ENCODE measurements at places on chromosomes 16 and 17.

DNA sequence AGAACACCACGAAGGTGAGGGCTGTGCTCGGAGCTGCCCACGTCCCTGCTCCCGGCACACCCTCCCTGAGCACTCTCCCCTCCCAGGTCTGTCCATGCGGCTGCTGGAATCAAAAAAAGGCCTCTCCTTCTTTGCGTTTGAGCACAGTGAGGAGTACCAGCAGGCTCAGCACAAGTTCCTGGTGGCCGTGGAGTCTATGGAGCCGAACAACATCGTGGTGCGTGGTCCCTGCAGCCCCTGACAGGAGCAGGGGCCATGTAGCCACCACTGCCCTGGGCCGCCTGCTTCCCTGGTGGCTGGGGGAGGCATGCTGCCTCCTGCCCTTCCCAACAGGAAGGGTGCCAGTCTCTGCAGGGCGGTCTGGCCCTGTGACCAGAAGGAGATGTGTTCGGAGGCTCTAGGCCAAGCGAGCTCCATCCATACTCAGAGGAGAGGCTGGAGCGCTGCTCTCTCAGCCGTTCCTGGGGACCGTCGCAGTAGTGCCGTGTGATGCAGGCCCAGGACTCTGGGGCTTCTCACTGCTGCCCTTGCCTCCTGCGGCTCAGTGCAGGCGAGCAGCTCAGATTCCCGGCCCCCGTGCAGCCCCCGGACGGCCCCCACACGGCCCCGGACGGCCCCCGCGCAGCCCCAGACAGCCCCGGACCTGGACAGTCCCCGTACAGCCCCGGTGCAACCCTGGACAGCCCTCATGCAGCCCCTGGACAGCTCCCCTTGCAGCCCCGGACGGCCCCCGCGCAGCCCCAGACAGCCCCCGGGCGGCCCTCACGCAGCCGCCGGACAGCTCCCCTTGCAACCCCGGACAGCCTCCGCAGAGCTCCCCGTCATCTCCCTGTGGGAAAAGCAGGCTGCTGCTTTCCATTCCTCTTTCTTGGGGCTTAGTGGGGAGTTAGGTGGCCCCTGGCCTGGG is 20.5 kb downstream of the TCF25 start:
- DNase-seq = no peak

DNA sequence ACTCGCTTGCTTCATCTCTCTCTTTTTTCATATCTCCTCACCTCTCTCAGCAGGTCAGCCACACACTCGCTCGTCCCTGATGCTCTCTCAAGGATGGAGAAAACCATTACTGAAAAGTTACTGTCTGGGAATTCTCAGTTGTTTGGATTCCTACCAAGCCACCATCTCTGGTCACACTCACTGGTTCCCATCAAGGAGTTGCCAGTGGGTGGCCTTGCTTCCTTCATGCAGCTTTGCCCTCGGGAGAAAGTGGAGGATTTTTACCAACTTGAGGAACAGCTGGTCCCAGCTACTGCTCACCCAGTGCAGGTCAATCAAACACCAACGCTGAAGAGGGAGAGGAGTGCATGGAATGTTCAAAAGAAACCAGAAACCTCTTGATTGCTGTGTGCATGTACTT is 25.3 kb downstream of the MEOX1 start:
- no peak for DNase-seq

- DNase-seq = no peak
These were observed 606.8 kb downstream of the TOX3 start for GRCh38 chr16:51940183-51940582.

GRCh38 chr17:57838453-57838852 is 11.4 kb downstream of the MRPS23 start:
- DNase-seq = no peak

DNA sequence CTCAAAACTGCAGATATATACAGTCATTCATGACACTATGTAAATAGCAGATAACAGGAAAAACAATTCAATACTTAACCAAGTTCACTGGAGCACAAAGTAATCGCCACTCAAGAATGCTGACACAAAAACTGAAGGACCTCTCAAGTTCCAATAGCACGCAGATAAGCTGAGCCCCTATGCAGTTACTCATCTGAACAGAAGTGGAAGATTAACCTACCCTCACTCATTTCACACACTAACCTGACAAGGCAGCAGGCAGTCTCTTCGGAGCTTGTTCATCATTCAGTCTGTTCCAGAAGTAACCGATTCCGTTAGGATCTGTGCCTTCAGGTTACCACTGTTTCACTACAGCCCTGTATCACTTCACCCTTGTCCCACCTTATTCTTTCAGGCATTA is 6.0 kb downstream of the HELZ start:
- no peak for DNase-seq

DNA sequence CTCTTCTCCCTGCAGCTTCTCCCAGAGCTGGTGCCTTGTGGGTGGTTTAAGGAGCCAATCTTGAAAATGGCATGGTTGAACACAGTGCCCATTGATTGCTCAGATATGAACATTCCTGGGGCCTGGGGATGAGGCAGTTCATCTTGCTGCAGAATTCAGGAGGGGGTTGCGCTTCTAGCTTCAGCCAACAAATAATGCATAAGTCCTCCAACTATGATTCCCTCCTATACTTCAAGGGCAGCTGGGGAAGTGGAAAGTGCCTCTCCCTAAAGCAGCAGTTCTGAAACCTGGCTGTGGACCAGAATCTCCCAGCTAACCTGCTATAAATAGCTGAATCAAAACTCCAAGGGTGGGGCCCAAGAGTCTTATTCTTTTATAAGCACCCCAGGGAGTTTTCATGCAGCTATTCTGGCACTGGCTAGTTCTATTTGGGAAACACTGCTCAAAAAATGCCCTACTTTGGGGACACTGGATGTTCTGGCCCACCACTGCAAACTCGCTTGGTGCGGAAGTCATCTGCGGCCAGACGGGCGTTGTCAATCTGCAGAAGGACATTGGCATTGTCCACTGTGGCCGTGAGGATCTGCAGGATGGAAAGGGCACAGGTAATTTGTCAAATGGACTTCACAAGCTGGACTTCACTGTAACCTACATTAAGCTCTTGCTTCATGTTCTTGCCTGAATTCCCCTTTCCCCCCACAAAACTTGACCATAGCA is 130.3 kb downstream of the CCDC144A start:
- no peak for DNase-seq

- no peak for DNase-seq
These were observed 622 bp downstream of the TOM1L2 start for GRCh38 chr17:17971431-17972125.

DNA sequence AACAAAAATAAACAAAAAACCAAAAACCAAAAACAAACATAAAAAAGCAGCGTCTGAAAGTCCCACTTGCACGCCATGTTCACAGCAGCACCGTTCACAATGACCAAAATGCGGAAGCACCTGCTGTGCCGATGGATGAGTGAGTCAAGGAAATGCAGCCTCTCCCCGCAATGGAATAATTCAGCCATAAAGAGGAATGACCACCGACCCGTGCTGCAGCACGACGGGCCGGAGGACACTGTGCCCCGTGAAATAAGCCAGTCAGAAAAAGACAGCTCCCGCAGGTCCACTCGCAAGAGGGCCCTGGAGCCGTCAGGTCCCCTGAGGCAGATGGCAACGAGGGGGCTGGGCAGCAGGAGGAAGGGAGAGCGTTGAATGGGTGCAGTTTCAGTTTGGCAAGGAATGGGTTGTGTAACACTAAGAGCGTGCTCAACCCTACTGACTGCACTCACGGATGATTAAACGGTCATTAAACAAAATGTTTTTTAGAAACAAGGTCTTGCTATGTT is 5.1 kb downstream of the CLCN7 start:
- DNase-seq = no peak

GRCh38 chr16:68960910-68961309 is 117.6 kb downstream of the TANGO6 start:
- DNase-seq = no peak

- no peak for DNase-seq
These were observed 52.4 kb upstream of the NFAT5 start for GRCh38 chr16:69513180-69513966.

- no peak for DNase-seq
These were observed 300.2 kb downstream of the MAP2K6 start for GRCh38 chr17:69714669-69715068.

- DNase-seq = no peak
These were observed 13.6 kb downstream of the MAP3K3 start for GRCh38 chr17:63635787-63636186.

DNA sequence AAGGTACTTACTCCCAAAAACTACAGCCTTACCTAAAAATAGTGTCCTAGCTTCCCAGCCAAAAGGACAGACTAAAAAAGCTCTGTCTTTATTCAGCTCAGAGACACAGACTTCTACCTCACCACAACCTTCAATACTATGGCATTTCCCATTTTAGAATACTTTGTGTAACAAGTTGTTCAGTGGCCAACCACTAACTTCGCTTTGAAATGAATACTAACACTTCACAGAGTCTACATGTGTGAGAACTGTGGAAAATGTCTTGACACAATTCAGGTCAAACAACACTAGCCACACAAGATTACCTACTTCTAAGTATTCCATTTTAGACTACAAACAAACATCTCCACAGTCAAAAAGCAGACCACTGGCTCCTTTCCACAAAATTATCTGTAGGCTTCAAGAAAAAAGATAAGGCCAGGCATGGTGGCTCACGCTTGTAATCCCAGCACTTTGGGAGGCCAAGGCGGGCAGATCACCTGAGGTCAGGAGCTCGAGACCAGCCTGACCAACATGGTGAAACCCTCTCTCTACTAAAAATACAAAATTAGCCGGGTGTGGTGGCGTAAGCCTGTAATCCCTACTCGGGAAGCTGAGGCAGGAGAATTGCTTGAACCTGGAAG is 3.2 kb downstream of the HELZ start:
- no peak for DNase-seq

GRCh38 chr17:33687831-33688230 is 394.7 kb upstream of the ASIC2 start:
- DNase-seq = no peak

DNA sequence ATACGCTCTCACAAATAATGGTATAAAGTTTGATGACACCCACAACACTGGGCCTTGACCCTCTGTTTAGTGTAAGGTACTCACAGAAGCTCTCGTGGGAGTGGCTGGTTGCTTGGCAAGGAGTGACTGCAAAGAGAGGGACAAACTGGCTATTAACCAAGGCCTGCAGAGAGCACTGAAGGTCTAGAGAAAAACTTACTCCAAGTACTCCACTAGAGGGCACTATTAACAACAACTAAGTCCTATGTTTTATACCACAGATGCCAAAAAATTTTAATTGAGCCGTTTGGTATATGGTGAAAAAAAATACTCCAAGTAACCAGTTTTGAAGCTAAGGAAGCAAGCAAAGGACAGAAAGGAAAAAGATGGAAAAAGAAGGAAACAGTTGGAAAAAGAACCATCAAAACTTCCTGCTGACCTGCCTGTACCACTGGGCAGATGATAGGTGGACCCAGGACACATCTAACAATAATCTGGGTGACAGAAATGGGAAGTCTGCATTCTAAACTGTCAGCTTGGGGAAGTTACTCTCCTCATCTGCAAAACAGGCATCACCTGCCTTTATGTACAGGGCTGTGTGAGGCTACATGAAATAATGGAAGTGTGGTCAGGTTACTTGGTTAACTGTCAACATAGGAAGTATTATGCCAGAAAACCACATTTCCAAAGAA is 23.2 kb downstream of the DYNC1LI2 start:
- no peak for DNase-seq

Data from activated CD8-positive, alpha-beta memory T cell treated with anti-CD3 and anti-CD28 coated beads for 48 hours (primary cell).